CMK (cell line): ENCODE measurements at places on chromosomes 7 and 10.

DNA sequence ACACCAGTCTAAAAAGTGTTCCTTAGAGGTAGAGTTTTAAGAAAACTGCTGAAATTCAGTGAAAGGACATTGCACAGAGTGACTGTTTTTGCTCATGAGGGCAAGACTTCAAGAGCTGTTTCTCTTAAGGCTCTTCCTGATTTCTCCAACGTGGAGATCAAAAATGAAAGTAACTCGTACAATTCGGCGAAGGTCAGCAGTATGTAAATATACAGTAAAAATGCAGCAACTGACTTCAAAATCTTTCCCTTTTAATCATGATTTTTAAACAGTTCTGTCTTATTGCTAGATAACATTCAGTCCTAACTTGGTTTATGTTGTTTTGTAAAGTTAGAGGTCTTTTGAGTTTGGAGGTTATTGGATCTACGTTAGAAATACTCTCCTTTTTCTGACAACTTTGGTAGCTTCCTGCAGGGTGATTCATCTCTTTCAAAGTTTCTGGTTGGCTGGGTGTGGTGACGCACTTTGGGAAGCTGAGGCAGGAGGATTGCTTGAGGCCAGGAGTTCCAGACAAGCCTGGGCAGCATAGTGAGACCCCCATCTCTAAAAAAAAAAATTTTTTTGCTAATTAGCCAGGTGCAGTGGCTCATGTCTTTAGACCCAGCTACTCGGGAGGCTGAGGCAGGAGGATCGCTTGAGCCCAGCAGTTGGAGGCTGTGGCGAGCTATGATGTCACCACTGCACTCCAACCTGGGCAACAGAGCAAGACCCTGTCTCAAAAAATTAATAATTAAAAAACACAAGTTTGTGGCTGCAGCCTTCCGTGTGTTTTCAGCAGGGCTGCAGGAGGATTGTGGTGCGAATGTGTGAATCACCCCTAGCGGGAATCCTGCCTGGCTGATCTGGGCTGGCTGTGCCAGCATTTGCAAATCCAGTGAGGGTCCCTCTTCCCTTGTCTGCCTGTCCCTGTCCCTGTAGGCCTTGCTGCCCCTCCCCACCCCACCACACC is 29.2 kb upstream of the AP5Z1 start:
- DNase-seq, result no peak

- DNase-seq, result no peak
Observed at GRCh38 chr10:116168745-116169144, 104.3 kb downstream of the GFRA1 start.

DNA sequence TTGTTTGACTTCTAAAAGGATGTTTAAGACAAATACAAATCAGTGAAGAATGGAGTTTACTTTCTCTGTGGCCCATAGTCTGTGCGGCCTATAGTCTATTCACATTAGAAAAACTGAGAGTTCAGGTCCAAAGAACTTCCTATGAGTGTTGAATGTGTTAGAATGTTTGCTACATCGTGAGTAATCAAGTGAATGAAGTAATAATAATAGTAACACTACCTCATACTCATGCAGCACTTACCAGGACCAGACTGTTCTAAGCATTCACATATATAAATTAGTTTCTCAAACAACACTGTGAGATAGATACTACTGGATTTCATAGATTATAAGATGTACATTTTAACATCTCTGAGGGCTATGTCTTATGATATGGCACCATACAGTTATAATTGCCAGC is 70.4 kb downstream of the RALA start:
- DNase-seq, result no peak

DNA sequence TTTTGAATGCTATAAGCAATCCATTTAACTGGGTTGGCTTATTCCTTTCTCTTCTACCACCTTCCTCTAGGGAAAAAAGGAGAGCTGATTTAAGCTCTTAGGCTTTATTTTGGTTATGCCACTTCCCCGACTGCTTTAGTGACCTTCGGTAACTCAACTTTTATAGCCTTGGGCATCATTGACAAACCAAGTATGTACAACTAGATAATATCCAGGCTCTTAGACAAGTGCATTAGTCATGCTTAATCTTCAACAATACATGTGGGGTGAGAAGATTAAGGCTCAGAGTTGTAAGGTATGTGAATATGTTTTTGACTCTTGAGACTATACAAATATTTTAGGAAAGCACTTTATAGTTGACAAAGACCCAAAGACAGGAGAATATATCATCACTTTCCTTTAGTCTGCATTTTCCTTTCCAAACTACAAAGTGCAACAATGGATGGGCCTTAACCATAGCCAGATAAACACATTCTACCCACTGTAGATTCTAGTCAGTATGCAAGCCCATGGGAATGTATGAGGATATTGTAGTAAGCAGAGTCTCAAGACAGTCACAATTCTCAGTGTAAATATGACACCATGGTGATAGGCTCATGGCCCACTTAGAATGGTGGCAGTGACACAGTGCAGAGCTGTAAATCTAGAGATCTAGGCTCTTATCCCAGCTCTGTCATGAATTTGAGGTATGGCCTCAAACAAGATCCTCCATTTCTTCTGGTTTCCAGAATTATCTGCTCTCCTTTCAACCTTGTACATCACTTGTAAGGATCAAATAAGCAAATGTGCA is 1117.3 kb downstream of the SORCS3 start:
- no peak for DNase-seq

GRCh38 chr10:36647540-36647939 is 477.9 kb upstream of the ANKRD30A start:
- no peak for DNase-seq

DNA sequence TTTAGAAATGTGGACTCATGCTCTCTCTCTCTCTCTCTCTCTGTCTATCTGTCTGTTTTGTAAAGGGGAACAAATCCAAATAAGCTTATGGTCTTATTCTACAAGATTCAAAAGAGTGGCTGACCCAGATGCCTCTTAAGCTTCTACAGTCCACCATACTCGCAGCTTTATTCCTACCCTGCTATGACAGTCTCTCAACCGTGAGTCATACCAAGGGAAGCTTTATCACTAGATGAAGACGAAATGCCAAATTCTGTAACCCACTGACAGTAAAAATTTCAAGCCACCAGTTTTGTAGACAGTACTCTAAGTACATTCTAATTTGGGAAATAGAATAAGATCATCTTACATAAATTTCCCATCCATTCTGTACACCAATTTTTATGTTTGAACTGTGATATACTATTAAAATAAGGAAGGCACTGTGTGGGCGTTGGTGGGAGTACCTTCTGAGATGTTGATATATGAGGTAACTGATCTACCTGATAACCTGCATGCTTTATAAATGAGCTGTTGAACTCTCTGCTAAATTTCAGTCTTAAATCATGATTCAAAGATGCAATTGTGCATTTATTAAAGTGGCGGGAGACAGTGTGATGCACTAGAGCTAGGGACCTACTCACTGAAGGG is 153.2 kb downstream of the KLF6 start:
- DNase-seq, result no peak

DNA sequence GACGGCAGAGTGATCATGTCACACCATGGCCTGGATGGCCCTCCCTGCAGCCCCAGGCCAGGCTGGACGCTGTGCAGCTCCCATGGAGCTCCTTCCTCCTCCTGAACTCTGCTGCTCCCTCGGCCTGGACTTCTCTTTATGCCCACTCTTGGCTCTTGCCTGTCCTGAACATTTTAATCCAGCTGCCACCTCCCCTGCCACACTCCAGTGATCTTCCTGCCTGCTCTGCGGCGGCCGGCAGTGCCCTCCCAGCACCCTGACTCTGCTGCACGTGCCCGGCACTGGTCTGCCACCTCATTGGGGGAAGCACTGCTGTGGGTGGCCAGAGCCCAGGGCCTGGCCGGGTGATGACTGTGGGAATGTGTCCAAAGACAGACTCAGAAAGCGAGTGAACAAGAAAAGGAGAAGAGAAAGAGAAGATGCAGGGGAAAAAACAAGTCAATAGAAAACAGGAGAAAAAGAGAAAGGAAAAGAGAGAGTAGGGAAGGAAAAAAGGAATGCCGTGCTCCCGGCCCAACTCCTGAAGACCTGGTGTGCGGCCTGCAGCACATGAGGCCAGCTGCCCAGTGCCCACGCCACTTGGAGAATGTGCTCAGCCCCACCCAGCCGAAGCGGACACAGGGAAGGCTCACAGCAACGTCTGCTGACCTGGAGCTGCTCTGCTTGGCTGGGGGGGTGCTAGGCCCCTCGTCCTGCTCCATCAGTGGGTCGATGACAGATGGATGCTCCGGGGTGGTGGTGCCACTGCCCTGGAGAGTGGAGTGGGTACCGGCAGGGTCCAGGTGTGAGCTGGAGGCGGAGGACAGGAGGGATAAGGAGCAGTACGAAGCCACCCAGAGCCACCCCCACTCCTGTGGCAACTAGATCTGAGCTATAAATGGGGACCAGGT is 115.9 kb downstream of the DLG5 start:
- no peak for DNase-seq

- no peak for DNase-seq
Observed at GRCh38 chr10:34780818-34781380, 34.2 kb downstream of the PARD3 start.

DNA sequence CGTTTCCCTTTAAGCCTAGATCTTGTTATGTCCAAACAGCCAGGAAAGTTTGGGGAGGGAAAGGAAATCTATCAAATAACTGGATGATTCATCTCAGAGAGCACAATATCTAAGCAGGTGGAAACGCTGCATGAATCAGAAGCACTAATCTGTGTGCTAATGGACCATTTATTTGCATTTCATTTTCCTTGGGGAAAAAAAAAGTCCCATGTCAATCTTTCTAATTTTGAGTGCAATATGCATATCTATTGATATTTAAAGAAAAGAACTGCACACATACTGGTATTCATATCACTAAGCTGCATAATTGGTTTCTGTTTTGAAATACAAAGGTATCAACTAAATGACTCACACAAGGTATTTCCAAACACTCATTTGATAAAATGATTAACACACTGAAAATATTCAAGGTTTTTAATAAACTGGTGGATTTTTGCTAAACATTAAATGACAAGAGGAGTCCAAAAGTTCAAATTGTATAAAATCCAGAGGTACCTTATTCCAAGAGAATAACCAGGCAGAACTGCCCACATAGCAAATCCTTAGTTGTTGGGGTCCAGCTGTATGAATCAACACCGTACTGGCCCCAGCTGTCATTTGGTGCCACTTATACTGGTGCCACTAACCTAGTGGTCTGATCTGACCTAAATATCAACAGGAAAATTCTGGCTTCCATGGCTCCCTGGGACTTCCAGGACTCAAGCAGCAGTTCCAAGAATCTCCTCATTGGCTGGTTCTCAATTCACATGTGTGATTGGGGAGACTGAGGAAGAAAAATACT is 122.2 kb upstream of the SP4 start:
- no peak for DNase-seq

DNA sequence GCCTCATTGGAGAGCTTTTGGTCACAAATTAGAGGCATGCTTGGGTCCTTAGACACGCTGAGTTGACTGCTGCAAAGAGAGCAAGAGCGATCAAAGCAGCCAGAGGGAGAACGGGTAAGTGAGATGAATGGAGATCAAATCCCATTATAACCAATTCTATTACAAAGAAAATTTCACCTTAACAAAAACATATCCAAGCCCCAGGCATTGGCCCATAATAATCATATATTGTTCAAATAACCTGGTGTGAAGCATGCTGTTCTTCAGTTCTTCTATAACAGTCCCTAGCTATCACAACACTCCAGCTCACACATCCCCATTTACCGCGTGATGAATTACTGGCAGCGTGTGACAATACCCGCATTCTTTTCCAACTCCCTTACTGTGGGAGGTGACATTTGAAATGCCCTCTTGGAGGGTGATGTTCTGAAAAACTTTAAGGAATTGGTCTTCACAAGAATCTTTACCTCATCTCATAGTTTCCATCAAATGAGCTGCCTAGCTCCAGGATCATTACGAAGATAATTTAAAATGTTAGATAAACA is 156.1 kb upstream of the PLXNA4 start:
- no peak for DNase-seq
